ENCODE measurements at places on chromosomes 12 and 14. TPM values are rescaled to one million over a fixed set of nuclear protein-coding genes. Genes with fewer than 3 reads are reported as not detected.

The CD4 gene
- 2.3 TPM for total RNA-seq

The CRIP1 gene
- 0.94 TPM for total RNA-seq

DNA sequence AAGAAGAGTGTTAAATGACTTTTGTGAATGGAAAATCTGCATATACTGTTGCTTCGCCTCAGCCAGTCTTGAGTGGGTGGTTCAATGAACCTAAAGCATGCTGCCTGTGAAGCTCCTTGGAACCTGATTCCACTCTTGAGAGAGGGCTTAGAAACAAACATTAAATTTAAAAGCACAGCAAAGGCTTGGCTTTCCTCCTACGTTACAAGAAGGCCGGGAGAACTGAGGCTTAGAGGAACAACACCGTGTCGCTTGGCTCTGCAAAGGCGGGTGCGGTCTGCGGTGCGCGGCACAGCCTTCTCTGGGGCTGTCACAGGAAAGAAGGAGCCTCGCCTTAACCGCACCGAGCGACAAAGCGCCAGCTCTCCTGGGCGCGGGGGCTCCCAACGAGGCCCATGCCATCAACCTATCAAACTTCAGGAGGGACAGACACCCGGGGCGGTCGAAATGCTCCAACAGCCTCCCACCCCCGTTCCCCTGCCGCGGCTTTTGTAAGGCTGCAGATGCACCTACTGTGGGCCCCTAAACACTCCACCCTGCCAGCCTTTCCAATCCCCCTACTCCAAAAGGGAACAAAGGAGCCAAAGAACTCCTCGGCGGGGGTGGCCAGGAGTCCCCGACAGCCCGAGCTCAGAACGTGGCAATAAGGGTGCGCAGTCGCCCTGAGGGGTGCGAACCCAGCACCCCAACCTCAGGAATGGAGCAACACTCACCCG is 729 bp downstream of the OSBPL8 start:
- DNase-seq: peak; percentile 33

GRCh38 chr14:38605193-38606114 is 349.6 kb upstream of the CLEC14A start:
- no peak for DNase-seq

- DNase-seq: no peak
Observed at GRCh38 chr14:38410442-38410841, 154.5 kb upstream of the CLEC14A start.

DNA sequence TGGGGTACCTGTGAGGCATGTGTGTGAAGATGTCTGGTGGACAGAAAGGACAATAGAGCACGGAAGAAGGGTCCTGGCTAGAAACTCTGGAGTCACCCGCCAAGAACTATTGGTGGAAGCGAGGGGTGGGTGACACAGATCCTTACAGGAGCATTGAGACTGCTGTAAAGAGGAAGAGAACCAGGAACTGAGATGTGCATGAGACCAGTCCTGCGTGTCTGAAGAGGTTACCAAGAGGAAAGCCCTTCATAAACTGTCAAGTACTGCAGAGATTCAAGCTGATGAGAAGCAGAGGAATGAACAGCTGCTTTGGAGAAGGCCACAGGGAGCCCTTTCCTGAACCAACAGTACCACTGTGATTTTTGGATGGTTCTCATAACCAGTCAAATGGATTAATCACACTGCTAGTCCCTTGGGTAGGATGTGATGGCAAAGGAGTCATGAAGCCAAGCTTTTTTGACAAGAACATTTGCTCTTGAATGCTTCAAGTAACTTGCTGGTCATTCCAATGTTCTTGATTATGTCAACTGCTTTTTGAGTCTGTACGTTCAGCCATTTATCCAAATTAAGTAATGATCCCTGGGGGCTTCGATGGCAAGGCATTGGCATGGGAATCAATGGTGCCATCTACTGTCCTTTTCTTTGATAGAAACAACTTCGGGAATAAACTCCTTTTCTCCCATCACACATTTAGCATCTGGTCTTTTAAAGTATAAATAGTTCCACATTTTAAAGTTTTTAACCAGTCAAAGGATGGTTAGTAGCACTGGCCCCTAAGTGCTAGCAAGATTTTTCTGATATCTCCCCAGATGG is 42.9 kb downstream of the GPR135 start:
- no peak for DNase-seq

- no peak for DNase-seq
Observed at GRCh38 chr14:32022938-32023466, 54.1 kb upstream of the ARHGAP5 start.

GRCh38 chr14:55973285-55973800 is 144.9 kb upstream of the PELI2 start:
- DNase-seq: no peak

DNA sequence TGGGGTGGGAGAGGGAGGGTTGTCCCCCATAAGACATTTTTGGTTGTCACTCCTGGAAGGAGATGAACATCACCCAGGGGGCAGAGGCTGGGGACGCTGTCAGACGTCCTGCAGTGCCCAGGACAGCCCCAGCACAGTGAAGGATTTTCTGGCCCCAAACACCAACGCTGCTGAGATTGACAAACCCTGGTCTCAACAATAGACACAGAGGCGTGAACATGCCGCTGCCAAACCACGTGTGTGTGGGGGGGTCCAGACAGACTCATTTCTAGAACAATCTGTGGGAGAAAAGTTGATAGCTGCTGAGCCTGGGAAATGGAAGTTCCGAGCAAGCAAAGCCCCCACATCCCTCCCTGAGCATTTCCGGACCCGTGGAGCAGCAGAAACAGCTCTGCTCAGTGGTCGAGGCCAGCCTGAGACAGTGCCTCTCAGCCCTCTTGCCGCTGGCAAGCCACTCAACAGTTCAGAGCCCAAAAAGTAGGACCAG is 43.8 kb upstream of the CLMN start:
- DNase-seq: no peak

DNA sequence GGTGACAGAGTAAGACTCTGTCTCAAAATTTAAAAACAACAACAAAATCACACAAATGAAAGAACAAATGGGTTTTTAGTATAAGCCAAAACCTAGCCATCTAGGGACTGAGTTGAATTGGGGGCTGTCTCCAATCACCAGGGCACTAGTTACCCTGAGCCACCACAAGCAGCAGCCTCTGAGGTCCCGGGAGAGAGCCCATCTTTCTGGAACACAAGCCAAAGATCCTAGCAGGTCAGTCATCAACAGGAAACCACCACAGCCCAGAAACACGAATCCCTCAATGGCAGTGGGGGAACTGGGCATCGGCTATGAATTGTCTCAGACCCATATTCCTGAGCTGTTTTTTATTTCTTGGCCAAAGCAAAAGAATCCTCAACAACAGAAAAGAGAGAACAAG is 75.3 kb downstream of the KDM2B start:
- DNase-seq: no peak

GRCh38 chr12:9604287-9604686 is 3.4 kb downstream of the KLRB1 start:
- DNase-seq: no peak
